ENCODE measurements at places on chromosomes 3 and 15. TPM values are rescaled to one million over a fixed set of nuclear protein-coding genes. Genes with fewer than 3 reads are reported as not detected.

Gene PLSCR2
- 0.63 TPM for total RNA-seq

Gene ASB7
- total RNA-seq = 21.8 TPM

Gene CCDC191
- 10.5 TPM for total RNA-seq

Gene TGM4
- not detected for total RNA-seq

Gene ANAPC13
- 22.6 TPM for total RNA-seq

Gene SAMD7
- total RNA-seq = not detected

Gene TMEM89
- total RNA-seq = not detected

Gene C3orf33
- 1.7 TPM for total RNA-seq

Gene GPR62
- total RNA-seq = not detected

Gene SLC12A1
- not detected for total RNA-seq

Gene CELSR3
- total RNA-seq = 5.9 TPM

Gene RBP2
- not detected for total RNA-seq

Gene CCDC51
- total RNA-seq = 5.2 TPM

Gene TMEM42
- 19.7 TPM for total RNA-seq

Gene FGF12
- not detected for total RNA-seq

Gene CFAP100
- not detected for total RNA-seq

Gene MOBP
- not detected for total RNA-seq
